Activated CD8-positive, alpha-beta T cell treated with anti-CD3 and anti-CD28 coated beads for 36 hours (primary cell): ENCODE measurements at places on chromosomes 13 and 19.
A peak's percentile ranks its signal among the peaks of the same experiment; 100 is the strongest.

DNA sequence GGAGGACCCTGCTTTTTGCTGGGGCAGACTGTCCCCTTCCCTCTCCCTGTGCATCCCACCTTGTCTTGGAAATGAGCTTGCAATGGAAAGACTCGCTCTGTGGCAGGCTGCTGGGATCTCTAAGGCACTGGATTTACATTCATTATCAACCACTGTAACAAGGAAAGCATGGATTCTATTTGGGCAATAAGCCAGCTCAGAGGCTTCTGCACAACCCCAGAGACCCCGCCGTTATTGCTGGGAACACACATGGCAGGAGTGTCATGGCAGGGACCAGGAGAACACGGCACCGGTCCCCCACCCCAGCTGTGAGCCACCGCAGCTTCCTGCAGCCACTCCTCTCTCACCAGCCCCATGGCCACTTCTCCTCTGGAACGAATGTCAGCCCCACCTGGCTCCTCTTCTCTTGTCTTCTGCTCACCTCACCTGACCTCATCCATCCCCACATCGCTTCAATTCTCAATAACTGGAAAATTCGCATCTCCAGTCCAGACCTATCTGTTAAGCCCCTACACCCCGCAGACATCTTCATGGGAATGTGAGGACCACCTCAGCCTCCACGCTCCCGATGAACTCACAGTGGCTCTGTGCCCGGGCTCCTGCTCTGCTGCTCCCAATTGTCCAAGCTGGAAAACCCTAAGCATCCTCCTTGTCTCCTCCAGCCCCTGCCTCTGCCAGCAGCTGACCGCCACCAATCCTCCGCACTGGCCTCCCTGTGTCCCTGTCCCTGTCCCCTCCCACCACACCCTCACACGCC lies 181.5 kb downstream of the USP12 start:
- H3K4me3 ChIP-seq: no peak overlapping the region
- H3K36me3 ChIP-seq: no peaks in the 10 kb centered on the region
- H3K27ac ChIP-seq: no peak overlapping the region
- peaks cover 6% of the 10 kb centered on the region for H3K27me3 ChIP-seq

DNA sequence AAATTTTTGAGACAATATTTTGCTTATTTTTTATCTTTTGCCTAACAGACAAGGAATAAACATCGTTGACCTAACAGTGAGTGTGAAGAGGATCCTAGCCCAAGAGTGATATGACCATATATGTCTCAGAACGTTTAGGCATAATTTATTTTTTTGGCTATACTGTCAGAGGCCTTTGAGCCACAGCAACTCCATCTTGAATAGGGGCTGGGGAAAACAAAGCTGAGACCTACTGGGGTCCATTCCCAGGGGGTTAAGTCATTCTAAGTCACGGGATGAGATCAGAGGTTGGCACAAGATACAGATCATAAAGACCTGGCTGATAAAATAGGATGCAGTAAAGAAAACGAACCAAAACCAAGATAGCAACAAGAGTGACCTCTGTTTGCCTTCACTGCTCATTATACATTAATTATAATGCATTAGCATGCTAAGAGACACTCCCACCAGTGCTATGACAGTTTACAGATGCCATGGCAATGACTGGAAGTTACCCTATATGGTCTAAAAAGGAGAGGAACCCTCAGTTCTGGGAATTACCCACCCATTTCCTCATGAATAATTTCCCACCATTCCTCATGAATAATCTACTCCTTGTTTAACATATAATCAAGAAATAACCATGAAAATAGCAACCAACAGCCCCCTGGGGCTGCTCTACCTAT lies 510.9 kb upstream of the PCDH9 start:
- no peak overlapping the region for H3K27ac ChIP-seq
- H3K27me3 ChIP-seq: no peaks in the 10 kb centered on the region
- H3K4me1 ChIP-seq: no peaks in the 10 kb centered on the region
- no peaks in the 10 kb centered on the region for H3K36me3 ChIP-seq

- no peaks in the 10 kb centered on the region for H3K27me3 ChIP-seq
- peak; percentile 72 for DNase-seq
- no peak overlapping the region for H3K4me3 ChIP-seq
- peaks cover 39% of the 10 kb centered on the region for H3K4me1 ChIP-seq
- H3K27ac ChIP-seq: peak overlapping the region; percentile 42
Measured at GRCh38 chr19:3516675-3517207, 10.6 kb downstream of the FZR1 start.

- H3K36me3 ChIP-seq: peaks cover 21% of the 10 kb centered on the region
- peaks cover 18% of the 10 kb centered on the region for H3K4me1 ChIP-seq
- H3K27ac ChIP-seq: peak overlapping the region; percentile 73
- no peak for DNase-seq
Measured at GRCh38 chr13:20049558-20050473, 91.3 kb downstream of the ZMYM2 start.

GRCh38 chr13:99432609-99433542 lies 68.4 kb upstream of the TM9SF2 start:
- peak overlapping the region; percentile 74 for H3K4me3 ChIP-seq
- peak overlapping the region; percentile 96 for H3K27ac ChIP-seq
- peaks cover 75% of the 10 kb centered on the region for H3K4me1 ChIP-seq
- no peaks in the 10 kb centered on the region for H3K27me3 ChIP-seq
- H3K36me3 ChIP-seq: peaks cover 5% of the 10 kb centered on the region
- peak; percentile 97 for DNase-seq

- no peak overlapping the region for H3K27ac ChIP-seq
- H3K36me3 ChIP-seq: no peaks in the 10 kb centered on the region
- no peaks in the 10 kb centered on the region for H3K4me1 ChIP-seq
- H3K27me3 ChIP-seq: no peaks in the 10 kb centered on the region
- DNase-seq: no peak
Measured at GRCh38 chr13:104967836-104968630, 1567.4 kb downstream of the EFNB2 start.

DNA sequence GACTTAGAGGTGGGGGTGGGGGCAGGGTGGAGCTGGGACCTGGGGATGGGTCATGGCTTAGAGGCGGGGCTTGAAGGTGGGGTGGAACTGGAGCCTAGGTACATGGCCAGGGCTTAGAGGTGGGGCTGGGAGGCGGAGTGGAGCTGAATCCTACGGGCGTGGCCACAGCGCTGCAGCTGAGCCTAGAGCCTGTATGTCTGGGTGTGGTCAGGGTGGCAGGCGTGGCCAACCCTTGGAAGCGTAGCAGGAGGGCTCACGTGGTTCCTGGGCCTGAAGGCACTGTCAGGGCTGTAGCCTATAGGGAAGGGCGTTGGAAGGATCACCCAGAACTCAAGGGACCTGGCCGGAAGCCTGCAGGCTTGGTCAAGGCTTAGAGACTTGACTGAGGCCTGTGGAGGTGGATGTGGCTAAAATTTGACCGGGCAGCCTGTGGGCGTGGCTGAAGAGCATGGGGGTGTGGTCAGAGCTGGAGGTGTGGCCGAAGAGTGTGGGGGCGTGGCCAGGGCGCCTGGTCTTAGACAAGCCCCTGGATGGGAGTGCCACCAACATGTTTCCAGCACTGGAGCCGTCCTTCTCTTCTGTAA lies 24.3 kb downstream of the COLGALT1 start:
- DNase-seq: peak; percentile 54
- no peaks in the 10 kb centered on the region for H3K27me3 ChIP-seq
- no peak overlapping the region for H3K4me3 ChIP-seq
- H3K4me1 ChIP-seq: no peaks in the 10 kb centered on the region

DNA sequence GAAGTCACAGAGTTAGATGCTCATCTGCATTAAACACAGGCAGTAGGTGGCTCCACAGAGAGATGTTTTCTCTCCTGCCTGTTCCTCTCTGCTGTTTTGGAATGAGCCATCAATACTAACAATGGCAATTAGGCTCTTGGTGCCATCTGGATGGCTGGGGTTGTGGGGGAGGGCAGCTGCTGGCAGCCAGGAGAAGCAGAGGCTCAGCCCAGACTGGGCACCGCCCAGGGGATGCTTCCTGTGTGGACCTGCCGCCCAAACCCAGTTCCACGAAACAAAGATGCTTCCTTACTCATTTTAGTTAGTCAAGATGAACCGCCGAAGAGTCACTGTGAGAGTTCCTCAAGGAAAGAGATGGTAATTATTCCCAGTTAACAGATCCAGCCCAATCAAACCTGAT lies 50.8 kb upstream of the PCDH8 start:
- peaks cover 5% of the 10 kb centered on the region for H3K27me3 ChIP-seq
- no peaks in the 10 kb centered on the region for H3K4me1 ChIP-seq
- no peak overlapping the region for H3K27ac ChIP-seq
- H3K36me3 ChIP-seq: no peaks in the 10 kb centered on the region
- H3K4me3 ChIP-seq: no peak overlapping the region
- DNase-seq: no peak

GRCh38 chr19:46042252-46042883 lies 1.6 kb upstream of the IGFL4 start:
- H3K27ac ChIP-seq: no peak overlapping the region
- peaks cover 50% of the 10 kb centered on the region for H3K27me3 ChIP-seq

GRCh38 chr19:17170538-17171297 lies 44.4 kb upstream of the USE1 start:
- peaks cover 15% of the 10 kb centered on the region for H3K4me1 ChIP-seq
- DNase-seq: peak; percentile 50
- no peak overlapping the region for H3K4me3 ChIP-seq
- H3K27me3 ChIP-seq: no peaks in the 10 kb centered on the region
- H3K36me3 ChIP-seq: peaks cover 49% of the 10 kb centered on the region
- H3K27ac ChIP-seq: peak overlapping the region; percentile 79

GRCh38 chr19:44212866-44213346 lies 574 bp downstream of the ZNF227 start:
- H3K4me3 ChIP-seq: peak overlapping the region; percentile 84
- H3K27me3 ChIP-seq: no peaks in the 10 kb centered on the region
- DNase-seq: no peak
- H3K4me1 ChIP-seq: peaks cover 22% of the 10 kb centered on the region
- H3K27ac ChIP-seq: peak overlapping the region; percentile 94
- H3K36me3 ChIP-seq: peaks cover 37% of the 10 kb centered on the region

GRCh38 chr19:8494158-8494557 lies 8.3 kb downstream of the PRAM1 start:
- H3K27me3 ChIP-seq: no peaks in the 10 kb centered on the region
- no peak overlapping the region for H3K4me3 ChIP-seq
- peaks cover 21% of the 10 kb centered on the region for H3K4me1 ChIP-seq
- peaks cover 2% of the 10 kb centered on the region for H3K36me3 ChIP-seq
